ENCODE measurements at places on chromosomes 3 and 15.

DNA sequence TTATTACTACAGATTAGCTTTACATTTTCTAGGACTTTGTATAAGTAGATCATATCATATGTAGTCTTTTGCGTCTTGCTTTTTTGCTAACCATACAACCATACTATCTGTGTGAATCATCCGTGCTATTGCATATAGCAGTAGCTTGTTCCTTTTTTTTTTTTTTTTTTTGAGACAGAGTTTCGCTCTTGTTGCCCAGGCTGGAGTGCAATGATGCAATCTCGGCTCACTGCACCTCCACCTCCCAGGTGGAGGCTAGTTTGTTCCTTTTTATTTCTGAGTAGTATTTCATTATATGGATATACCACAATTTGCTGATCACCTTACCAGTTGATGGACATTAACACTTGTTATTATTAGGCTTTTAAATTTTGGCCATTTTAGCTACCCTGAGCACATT lies 54.5 kb upstream of the TBL1XR1 start:
- DNase-seq: no peak

GRCh38 chr3:193869221-193870201 lies 266.4 kb upstream of the HES1 start:
- DNase-seq: no peak

DNA sequence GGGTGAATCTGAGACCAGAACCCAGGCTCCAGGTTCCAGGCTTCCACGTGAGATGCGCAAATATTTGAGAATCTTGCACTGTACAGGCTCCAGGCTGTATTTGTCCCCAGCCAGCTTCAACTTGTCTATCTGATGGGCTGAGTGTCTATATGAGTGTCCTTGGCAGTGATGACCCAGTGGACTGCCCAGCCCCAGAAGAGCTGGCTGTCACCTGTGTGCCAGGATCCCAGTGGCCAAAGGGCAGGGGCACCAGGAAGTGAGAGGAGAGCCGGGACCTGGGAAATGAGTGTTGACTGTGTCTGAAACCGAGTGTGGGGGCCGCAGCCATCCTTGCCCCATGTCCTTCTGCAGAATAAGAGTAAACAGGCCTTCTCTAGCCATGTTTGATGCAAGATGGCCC lies 10.4 kb downstream of the FAH start:
- no peak for DNase-seq

GRCh38 chr3:178129109-178129508 lies 407.1 kb upstream of the KCNMB2 start:
- no peak for DNase-seq

DNA sequence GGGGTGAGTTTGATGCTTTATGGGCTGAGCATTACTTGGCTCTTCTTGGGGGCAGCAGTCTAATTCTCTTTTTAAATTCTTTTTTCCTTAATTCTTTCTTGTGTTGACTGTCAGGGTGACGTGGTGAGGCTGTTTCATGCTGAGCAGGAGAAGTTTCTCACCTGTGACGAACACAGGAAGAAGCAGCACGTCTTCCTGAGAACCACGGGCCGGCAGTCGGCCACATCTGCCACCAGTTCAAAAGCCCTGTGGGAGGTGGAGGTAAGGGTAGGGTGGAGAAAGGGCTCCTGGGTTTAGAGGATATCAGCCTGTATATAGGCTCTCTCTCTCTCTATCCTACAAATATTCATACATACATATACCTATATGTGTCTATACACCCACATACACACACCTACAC lies 152.3 kb downstream of the ITPR1 start:
- DNase-seq: no peak

- no peak for DNase-seq
These were observed 36.0 kb downstream of the XYLB start for GRCh38 chr3:38382506-38383080.

GRCh38 chr3:45944830-45945620 lies 1.8 kb downstream of the CXCR6 start:
- DNase-seq: no peak

DNA sequence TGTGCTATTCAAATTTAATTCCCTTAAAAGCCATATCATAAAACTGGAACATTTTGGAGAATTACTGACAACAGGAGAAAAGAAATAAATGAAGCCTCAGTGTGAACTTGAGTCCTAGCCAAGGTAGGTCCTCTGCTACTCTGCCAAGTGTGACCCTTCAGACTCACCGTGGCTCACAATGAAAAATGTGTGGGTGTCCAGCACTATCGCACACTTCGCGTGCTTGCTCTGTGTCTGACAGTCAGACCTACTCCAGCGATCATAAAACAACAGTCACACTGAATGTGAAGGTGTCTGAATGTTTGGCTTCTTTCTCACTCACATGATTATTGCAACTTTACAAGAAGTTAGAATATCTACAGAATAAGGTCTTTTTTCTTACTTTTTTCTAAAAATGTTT lies 65.8 kb upstream of the TRA2B start:
- DNase-seq: no peak

DNA sequence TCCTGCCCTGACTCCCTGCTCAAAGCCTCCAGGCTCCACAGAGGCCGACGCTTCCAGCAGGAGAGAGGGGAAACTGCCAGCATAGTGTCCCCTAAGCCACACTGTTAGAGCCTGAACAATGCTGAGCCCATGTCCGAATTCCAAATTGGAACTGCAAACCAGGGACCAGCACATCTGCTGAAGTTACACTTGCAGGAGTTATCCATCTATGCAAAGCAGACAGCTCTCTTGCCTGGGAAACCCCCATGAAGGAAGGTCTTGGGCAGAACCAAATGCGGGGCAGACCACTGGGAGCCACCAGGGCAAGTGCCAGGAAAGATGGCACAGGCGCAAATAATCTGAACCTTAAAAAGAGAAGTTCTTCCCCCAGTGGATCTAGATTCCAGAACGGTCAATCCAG lies 625 bp downstream of the LRRC15 start:
- no peak for DNase-seq

- no peak for DNase-seq
These were observed 287.6 kb upstream of the ICE2 start for GRCh38 chr15:60766391-60767128.

- no peak for DNase-seq
These were observed 557.4 kb downstream of the CADM2 start for GRCh38 chr3:85516146-85516545.

GRCh38 chr3:51748327-51748726 lies 30.7 kb downstream of the IQCF6 start:
- DNase-seq: no peak

DNA sequence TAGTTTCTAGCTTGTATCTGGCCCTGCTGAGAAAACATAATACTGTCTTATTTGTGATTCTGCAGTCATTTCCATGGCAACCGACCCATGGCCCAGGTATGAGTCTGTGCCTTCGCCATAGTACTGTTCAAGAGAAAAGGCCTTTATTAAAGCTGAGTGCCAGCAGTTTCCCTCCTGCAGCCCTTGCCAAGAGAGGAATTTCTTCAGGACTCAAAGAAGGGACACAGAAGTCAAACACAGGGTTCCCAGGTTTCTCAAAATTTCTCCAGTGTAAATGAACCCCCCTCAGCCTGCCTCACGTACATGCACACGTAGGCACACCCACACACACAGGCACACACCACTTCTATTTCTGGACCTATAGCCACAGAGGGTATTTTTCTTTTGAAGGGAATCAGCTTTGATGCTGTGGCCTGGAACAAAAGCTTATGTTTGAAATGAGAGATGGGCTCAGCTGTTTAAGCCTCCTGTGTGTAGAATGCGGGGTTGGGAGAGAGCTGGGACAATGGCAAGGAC lies 269.2 kb downstream of the PDCD6IP start:
- no peak for DNase-seq

DNA sequence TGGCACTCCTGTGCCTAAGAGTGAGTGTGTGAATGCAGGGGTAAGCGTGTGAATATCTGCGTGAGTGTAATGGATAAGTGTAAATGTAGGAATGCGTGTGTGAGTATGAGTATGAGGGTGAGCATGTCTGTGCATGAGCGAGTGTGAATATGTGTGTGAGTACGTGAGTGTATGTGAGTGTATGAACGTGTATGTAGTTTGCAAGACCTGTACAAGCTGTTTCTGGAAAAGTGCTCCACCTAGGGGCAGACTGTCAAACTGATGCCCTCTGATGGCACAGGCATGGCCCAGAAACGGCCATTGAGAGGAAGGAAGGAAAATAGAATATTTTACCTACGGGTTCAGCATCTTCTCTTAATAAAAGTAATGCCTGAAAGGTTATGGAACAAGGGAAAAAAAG lies 24.4 kb upstream of the FRMD4B start:
- peak; percentile 7 for DNase-seq

DNA sequence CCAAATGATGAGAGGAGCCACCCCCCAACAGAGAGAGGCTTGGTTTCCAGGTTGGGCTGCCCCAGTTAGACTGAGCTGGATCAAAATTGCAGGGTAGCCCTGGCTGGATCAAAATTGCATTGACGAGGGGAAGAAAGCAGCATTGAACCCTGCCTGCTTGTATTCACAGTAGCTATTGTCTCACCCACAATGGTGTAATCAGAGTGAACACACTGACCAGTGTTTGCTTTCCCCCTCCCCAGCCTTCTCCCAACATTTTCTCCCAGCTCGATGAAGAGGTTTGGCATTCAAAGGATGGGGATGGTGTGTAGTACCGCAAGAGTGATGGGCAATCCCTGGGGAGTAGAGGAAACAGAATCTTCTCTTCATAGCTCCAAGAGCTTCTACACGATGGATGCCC lies 223.8 kb downstream of the ADAMTS9 start:
- peak; percentile 16 for DNase-seq

DNA sequence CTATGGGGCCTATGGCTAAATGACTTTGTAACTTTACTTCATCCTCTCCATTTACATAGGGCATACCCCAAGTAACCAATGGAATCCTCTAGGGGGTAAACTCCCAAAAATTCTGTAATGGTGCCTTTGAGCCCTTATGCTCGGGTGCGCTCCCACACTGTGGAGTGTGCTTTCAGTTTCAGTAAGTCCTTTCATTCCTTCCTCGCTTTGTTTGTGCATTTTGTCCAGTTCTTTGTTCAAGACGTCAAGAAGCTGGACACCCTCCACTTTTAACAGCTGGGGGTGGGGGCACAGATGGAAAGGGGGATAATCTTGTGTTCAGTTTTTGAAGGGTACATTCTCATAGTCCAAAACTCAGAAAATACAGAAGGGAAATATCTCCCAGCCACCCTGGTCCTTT lies 84.4 kb upstream of the C2CD4B start:
- no peak for DNase-seq

- peak; percentile 51 for DNase-seq
These were observed 829 bp downstream of the RNF7 start for GRCh38 chr3:141738891-141739363.

DNA sequence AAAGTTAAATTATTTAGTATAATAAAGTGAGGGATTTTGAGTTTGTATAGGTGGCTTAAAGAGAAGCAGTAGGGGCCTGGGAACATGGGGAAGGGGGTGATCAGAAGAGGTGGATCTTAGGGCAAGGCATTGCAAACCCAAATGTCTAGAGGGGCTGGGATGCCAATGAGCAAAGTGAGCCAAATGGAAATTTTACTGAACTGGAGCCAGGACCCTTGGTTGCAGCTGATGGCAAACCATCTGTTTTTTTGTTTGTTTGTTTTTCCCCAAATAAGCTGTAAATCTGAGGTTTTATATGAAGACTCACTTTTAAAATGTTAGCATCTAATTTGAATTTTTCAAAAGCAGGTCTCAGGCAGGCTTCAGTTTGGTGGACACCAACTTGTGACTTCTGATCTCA lies 14.8 kb upstream of the PARP14 start:
- no peak for DNase-seq

DNA sequence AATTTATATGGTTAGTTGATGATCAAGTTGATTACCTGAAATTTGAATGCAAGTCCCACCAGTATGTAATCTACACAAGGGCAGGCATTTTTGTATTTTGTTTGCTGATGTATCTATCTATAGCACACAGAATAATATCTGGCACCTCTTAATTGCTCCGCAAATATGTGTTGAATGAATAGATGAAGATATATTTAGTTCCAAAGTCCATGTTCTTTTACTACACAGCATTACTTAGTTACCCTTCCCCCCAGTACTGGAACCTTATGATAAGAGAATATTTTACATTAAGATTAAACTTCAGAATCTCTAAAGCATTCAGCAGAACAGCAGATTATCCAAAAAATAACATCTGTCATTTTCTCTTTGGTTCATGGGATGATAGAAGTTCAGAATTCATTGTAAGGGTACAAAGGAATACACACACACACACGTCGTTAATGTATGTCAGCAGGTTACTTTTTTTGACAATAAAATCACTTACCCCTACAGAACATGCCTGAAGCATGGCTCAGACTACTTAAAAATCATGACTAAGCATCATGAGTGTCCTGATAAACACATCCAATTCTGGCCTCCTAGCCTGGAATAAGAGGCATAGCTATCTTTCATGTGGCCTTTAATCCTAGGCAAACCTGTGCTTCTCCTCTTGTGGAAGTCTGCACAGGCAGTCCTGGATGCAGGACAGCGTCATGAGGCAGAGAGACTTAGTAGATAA lies 148.9 kb upstream of the TBC1D5 start:
- DNase-seq: no peak

DNA sequence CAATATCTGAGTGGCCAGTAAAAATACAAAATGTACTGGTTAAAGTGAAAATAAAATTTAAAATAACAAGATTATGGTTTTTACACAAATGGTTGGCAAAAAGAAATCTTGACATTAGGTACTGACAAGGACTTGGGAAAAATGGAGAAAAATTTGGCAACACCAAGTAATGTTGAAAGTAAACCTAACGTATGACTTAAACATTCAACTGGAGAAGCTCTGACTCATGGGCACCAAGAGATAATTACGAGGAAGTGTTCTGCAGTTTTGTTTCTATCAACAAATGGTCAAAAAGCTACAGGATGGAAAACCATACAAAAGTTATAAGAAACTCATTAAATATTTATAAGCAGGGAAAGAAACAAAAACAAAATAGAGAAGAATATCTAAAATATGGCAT lies 177.7 kb downstream of the ZNF385D start:
- DNase-seq: no peak

DNA sequence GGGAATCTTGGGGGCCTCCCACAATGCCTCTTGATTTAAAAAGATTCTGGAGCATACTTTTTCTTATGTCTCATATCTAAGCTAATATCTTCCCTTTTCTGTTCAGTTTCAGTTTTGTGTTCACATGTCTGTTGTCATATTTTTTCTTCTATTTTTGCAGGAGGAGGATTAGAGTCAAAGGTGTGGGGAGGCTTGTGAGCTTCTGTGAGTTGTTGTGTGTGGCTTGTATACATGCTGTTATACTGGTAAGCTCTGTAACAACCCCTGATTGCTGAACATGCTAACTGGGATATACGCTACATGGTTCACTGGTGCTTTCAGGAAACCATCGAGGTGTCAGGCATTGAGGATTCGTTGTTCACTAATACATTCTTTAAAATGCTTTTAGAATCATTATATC lies 83.5 kb downstream of the SLC25A26 start:
- DNase-seq: no peak

- peak; percentile 83 for DNase-seq
These were observed 60.0 kb downstream of the PIK3CB start for GRCh38 chr3:138774529-138775253.
